ENCODE measurements at places on chromosomes 11 and 22. TPM values are rescaled to one million over a fixed set of nuclear protein-coding genes. Genes with fewer than 3 reads are reported as not detected.

GRCh38 chr11:77081976-77082836 is 15.4 kb downstream of the CAPN5 start:
- no peak for DNase-seq

DNA sequence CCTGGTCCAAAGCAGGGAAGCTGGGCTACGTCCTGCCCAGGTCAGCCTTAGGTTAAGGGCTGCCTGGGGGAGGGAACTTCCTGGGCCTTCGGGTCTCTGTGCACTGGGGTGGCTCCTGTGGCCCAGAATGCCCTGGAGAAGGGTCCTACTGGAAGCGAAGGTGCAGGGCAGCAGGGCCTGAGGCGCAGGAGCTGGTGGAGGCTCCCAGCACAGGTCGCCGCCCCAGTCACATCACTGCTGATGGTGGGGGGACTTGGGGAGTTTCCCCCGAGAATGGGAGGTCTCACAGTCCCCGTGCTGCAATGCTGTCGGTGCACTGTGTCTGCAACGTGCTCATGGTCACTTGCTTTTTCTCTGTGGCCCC is 815 bp upstream of the SMIM38 start:
- no peak for DNase-seq

Gene MISFA
- total RNA-seq: 3.6 TPM

Gene BATF2
- total RNA-seq: 5.9 TPM
